ENCODE measurements at places on chromosomes 5 and 9. TPM values are rescaled to one million over a fixed set of nuclear protein-coding genes. Genes with fewer than 3 reads are reported as not detected.

Gene BTNL8
- not detected for polyA plus RNA-seq

Gene PCDHGB4
- polyA plus RNA-seq = not detected

Gene TMEM174
- polyA plus RNA-seq = not detected

Gene GRIA1
- not detected for polyA plus RNA-seq

Gene HTR1A
- polyA plus RNA-seq = not detected

Gene SFXN1
- 15.4 TPM for polyA plus RNA-seq

Gene SDHA
- 186 TPM for polyA plus RNA-seq

Gene SLC27A4
- not detected for polyA plus RNA-seq

Measured in naive B cell (primary cell).